Stimulated activated naive CD8-positive, alpha-beta T cell treated with anti-CD3 and anti-CD28 coated beads, Interleukin-15, Interleukin-2, amounts not matched to agents 100 U/mL and 50 U/mL, for 24 hours (primary cell): ENCODE measurements at places on chromosomes 4 and X.

GRCh38 chr4:183261953-183262775, 57.9 kb downstream of the CLDN22 start:
- peak; percentile 80 for DNase-seq

GRCh38 chr4:126071346-126072333, 756.9 kb downstream of the FAT4 start:
- DNase-seq, result no peak

DNA sequence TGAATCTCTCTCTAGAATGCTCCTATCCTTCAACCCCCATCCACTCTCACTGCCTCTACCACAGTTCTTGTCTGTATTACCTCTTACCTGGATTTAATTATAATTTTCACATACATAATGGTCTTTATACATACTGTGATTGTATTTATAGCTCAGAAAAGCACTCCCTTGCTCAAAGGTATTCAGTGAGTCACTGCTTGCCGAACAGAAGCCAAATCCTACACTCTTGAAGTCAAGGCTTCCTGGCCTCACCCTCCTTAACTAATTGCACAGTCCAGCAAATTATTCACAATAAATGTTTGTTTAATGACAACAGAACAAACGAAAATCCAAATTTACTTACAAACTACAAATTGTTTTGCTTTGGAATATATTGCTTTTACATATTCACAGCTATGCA, 159.5 kb downstream of the KLHL13 start:
- DNase-seq, result no peak

GRCh38 chrX:40531056-40531826, 49.5 kb upstream of the ATP6AP2 start:
- DNase-seq, result no peak

GRCh38 chr4:17275836-17276235, 236.1 kb downstream of the QDPR start:
- no peak for DNase-seq

GRCh38 chr4:122602277-122603142, 18.4 kb downstream of the IL21 start:
- DNase-seq, result no peak

DNA sequence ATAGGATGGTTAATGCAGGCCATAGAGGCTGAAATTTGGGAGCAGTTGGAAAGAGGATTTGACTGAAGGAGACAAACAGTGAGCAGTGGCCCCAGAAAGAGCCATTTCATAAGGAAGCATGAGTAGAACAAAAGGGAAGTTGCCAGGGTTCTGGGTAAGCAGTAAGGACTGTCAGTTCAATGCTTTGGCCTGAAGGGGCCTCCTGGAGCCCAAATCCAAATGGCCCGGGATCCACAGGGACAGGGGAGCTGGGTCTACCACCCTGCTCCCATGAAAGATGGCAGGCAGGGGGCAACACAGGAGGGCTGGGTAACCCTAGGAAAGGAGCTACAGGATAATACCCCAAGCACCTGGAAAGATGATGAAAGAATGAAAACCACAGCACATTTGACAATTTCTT, 4.1 kb upstream of the INTS6L start:
- peak; percentile 4 for DNase-seq

GRCh38 chr4:56123051-56123450, 174.3 kb downstream of the CEP135 start:
- no peak for DNase-seq
